Stimulated activated CD8-positive, alpha-beta memory T cell treated with anti-CD3 and anti-CD28 coated beads, Interleukin-4, amount 100 ng/mL, for 1 hour (primary cell): ENCODE measurements at places on chromosomes 1 and 21.

GRCh38 chr21:34009193-34009592 lies 64.2 kb upstream of the MRPS6 start:
- no peak for DNase-seq

DNA sequence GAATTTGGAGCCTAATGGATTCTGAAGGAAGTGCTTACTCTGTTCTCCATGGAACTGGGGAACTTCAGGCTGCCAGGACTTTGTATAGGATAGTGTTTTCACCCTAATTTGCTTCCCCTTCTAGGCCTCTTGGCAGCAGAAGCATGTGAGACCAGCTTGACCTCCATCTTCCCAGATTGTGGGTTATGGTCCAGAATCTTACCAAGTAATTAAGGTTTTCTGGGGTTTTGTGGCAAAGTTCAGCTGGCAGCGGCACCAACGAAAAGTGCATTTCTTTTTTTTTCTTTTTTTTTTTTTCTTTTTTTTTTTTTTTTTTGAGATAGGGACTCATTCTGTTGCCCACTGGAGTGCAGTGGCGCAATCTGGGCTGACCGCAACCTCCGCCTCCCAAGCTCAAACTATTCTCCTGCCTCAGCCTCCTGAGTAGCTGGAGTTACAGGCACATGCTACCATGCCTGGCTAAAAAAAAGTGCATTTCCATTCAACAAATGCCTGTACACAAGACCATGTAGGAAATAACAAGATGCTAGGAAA lies 3.4 kb upstream of the BMP8A start:
- no peak for DNase-seq

DNA sequence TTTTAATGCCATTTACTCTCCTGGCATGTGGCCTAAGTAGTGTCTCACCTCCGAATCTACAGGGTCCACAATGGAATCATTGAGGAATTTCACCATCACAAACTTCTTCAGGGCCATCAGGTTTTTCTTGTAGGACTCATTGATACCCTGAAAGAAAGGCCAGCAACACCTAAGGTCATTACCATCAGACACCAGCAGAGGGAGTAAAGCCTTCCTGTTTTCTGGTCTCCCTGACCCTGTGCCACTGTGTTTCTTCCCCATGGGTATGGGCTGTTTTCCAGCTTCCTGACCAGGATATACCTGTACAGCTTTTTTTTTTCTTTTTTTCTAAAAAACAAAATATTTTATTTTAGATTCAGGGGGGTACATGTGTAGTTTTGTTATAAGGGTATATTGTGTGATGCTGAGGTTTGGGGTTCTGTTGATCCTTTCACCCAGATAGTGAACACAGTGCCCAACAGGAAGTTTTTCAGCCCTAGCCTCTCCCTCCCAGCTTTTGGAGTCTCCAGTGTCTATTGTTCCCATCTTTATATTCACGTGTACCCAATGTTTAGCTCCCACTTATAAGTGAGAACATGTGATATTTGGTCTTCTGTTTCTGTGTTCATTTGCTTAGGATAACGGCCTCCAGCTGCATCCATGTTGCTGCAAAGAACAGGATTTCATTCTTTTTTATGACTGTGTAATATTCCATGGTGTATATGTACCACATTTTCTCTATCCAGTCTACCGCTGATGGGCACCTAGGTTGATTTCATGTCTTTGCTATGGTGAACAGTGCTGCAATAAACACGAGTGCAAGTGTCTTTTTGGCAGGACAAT lies 18.3 kb downstream of the PPT1 start:
- no peak for DNase-seq

DNA sequence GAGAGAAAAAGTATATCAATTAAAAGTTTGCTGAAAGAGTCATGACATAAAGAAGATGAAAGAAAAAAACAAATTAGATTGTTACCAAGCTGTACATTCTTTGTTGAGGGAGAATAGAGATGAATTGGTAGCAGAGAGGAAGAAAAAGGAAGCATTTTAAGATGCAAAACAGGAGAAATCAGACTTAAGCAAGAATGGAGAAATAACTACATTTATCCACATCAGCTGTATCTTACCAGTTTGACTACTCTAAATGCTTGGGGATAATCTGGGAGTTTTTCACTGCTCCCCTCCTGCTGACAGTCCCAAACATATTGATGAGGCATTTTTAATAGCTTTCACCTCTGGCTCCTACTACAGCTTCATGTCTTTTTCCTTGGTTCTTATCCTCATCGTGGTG lies 16.8 kb upstream of the PTPRC start:
- no peak for DNase-seq

GRCh38 chr1:107175102-107175909 lies 34.5 kb downstream of the NTNG1 start:
- no peak for DNase-seq

GRCh38 chr1:115065021-115065420 lies 24.3 kb downstream of the TSPAN2 start:
- DNase-seq, result no peak

GRCh38 chr1:18536356-18536755 lies 55.6 kb downstream of the KLHDC7A start:
- DNase-seq, result no peak

DNA sequence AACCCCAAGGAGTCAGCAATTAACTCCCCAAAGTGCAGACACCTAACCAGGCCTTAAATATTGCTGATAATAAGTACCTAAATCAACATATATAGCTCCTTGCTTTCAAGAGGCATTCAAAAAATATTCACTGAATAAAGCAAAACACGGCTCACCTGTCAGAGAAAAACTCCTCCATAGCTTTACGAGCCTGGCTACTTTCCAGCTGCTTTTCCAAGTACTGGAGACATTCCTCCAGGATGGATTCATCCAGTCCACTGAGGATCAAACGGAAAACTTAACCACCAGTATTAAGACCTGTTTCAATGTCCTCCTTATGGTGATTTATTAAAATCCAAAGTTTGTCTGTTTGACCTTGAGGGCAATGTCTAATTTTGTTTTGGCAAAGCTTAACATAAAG lies 44.6 kb downstream of the UBR4 start:
- no peak for DNase-seq

DNA sequence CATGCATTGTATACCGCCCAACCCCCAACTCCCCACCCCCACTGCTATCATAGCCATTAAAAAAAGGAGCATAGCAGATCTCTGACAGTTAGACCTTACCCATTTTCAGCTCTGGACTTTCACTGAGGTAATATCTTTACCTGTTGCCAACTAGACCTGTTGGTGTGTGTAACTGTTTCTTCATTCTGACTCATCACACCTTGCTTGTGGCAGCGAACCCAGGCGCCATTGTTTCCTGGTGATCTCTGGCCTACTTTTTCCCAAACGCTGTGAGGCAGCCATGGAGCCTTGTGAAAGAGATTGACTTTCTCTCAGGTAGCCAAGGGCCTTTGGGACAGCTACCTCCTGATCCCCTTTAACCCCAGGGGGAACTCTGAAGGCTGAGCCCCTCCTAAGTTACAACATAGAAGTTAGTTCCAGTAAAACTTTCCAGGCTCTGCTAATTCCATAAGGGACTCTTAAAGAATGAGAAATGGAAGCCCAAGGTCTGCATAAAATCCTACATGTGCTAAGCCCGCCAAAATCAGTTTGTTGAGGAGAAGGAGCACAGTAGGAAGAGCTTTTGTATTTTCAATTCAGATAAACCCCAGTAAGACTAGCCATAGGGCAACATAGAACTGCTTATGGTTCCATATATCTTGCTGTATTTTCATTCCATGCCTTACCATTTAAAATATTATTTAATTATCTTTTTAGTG lies 196.1 kb upstream of the CAMK1G start:
- no peak for DNase-seq

- DNase-seq, result no peak
Measured at GRCh38 chr1:162383516-162383915, 2.0 kb downstream of the C1orf226 start.

DNA sequence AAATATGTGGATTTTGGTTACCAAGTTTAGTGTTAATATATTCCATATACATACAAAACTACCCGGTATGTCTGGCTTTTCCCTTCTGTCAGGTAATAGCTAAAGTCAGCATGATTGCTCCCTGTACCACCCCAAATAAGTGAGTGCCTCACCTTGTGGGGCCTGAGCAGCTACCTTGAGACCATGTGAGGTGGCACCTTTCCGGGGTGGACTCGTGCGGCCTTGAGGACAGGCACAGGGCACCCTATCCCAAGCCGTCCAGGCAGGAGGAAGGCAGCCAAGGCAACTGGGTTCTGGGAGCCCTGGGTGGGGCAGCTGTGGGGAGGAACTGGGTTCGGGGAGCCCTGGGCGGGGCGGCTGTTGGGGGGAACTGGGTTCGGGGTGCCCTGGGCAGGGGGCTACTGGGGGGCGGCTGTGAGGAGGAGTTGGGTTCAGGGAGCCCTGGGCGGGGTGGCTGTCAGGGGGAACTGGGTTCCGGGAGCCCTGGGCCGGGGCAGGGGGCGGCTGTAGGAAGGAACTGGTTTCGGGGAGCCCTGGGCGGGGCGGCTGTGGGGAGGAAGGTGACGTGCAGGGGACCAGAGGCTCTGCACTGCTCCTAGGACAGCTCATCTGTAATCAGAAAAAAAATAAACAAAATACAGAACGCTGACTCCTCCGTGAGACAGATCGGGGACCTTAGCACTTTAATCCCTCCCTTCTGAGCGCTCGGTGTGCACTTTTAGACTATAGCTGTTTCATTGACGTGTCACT lies 63.3 kb downstream of the POFUT2 start:
- no peak for DNase-seq

DNA sequence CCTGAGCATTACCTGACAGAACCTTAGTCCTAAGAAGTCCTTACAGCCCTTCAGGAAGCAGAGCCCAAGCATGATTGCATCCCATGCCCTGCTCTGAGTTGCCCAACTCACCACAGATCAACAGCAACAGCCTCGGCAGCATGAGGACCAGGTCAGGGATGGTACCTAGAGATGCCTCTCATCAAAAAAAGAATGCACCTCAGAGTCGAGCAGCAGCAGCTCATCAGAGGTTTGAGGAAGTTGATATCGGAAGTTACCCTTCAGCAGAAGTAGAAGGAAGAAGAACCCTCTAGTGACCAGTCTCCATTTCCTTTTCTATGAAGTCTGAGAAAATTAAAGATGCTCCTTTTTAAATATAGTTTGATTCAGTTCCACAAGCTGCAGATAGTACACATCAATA lies at the start of gene FCRL1:
TSS of gene FCRL1 (minus strand) at position 225 of the 400 bp plus-strand sequence. CDS start at position 142, 83 bp downstream.
- DNase-seq, result no peak

- DNase-seq, result no peak
Measured at GRCh38 chr1:24178407-24178806, 8.7 kb downstream of the IFNLR1 start.

DNA sequence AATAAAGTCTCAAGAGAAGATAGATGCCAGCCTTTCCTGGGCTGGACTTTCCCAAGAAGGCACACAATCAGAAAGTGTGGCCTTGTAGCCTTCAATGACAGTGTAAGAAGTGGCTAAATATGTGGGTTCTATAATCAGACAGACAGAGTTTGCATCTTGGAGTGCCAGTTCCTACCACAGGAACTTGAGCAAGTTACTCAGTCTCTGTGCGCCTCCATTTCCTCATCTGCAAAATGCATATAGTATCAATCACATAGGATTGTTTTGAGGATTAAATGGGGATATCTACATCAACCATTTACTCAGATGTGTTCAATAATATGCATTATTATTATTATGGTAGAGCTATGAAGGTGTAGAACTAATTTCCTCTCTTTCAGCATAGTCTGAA lies 176.8 kb upstream of the PTBP2 start:
- DNase-seq, result no peak

- DNase-seq, result no peak
Measured at GRCh38 chr1:174995121-174995520, 4.6 kb upstream of the CACYBP start.

DNA sequence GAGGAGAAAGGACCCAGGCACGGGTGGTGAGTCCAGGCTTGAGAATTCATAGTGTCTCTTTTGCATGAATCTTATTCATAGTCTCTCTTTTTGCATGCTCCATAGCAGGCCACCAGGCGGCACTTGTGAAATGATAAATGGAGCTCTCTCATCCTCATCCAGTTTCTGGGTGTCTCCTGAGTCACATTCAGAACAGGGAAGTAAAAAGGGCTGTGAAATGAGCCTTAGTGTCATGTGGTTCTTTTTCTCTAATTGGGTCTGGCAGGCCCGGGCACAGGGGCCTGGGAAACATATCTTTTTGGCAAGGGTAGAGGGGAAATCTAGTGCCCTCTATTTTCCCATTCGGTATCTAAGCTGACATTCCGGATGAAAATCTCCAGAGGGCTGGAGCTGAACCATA lies 19.1 kb upstream of the NCF2 start:
- no peak for DNase-seq

- no peak for DNase-seq
Measured at GRCh38 chr1:82214606-82215005, 413.9 kb downstream of the ADGRL2 start.

DNA sequence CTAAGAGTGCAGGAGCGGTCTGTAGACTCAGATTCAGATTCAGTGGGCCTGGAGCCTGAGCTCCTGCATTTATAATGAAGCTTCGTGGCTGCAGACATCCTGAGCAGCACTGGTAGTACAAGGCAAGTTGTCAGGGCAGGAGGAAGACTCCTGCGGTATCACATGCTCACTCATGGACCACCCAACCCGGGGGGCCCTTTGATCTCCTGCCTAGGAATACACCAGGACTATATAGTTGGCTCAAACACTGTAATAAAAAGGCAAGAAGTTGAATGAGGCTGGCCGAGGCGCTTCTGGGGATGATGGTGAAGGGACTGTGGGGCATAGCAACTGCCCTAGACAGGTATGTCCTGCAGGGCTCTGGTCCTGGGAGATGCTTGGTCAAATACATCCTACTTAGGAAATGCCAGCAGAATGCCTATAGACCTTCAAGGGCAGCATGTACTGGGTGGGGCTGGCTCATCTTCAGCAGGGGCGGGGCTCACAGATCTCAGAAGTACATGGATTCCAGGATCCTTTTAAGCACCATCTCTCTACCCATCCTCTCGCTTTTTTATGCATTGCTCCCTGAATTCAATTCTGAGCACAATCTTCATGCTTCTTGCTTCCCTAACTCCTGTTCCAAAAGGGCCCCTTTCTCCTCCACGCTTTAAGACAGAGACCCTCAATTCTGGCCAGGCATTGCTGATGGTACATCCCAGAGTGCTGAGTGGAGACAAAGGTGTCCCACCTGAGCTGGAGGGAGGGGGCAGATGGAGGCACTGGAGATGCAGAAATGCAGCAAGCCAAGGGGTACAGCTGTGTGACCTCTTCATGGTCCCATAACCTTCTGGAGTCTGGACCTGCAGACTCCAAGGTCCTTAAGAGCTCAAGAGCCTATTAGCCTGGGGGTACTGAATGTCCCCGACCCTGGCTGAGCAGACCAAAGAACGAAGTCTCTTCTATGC lies 2.1 kb upstream of the RAP1GAP start:
- no peak for DNase-seq

- no peak for DNase-seq
Measured at GRCh38 chr1:234706199-234706598, 96.2 kb upstream of the IRF2BP2 start.
